ENCODE measurements at places on chromosomes 16 and 17. TPM values are rescaled to one million over a fixed set of nuclear protein-coding genes. Genes with fewer than 3 reads are reported as not detected.

KRTAP1-5 gene
- not detected for total RNA-seq

FBXW10B gene
- 0.22 TPM for total RNA-seq

SHCBP1 gene
- total RNA-seq: 10.7 TPM

TPSG1 gene
- not detected for total RNA-seq

MILR1 gene
- total RNA-seq: 0.60 TPM

EPN3 gene
- not detected for total RNA-seq

KRT12 gene
- total RNA-seq: not detected

GRCh38 chr17:56933868-56934267 lies 20.0 kb upstream of the TRIM25 start:
- no peak for DNase-seq

GRCh38 chr16:31031276-31031675 lies 2.1 kb upstream of the STX4 start:
- no peak for DNase-seq

GRCh38 chr17:79176792-79177601 lies 102.4 kb downstream of the ENGASE start:
- DNase-seq: no peak

GRCh38 chr16:49621241-49622083 lies 234.4 kb downstream of the ZNF423 start:
- no peak for DNase-seq

DNA sequence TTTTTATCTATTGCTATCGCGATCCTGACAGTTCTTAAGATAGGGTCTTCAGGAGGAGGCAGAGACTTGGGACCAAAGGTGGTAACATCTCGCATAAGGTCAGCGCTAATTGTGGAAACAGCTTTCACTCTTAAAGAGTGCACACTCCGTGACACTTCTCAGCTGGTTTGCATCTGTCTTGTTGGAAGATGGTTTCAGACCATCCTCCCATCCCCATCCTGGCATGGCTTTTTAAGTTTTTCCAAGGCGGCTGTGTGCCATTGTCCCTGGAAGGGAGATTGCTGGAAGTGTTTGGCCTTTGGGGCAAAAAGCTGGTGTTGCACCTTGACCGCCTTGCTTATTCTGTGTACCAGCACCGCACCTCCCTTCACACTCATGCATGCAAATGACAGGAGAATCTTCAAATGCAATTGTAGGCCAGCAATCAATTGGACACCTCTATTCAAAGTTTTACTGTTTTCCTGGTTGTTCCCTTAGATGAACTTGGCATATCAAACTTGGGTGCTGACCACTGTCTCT lies 1.5 kb downstream of the SOCS7 start:
- DNase-seq: no peak

- DNase-seq: no peak
These were observed 279.0 kb upstream of the IRX5 start for GRCh38 chr16:54651440-54652195.

GRCh38 chr16:19810817-19811731 lies 73.6 kb downstream of the GPRC5B start:
- peak; percentile 77 for DNase-seq

DNA sequence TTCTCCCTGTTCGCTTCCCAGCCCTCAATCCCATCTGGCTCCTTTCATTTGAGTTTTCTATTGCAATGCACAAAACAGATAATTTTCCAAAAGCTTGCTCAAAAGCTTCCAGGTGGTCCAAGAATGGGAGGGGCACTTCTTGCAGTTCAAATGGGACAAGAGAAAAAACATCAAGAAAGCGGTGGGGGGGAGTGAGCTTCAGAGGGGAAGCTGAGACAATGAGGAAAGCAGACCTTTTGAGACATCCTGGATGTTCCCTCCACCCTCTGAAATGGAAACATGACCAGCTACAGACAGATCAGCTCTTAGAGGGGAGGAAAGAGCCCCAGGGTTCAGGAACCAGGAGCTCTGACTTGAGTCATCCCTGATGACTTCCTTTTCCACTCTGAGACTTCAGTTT lies 368.2 kb downstream of the SLC39A11 start:
- no peak for DNase-seq

- no peak for DNase-seq
These were observed 33.2 kb downstream of the VPS35L start for GRCh38 chr16:19588661-19589060.

GRCh38 chr17:17128476-17129075 lies 77.6 kb downstream of the PLD6 start:
- no peak for DNase-seq

GRCh38 chr17:27378482-27379175 lies 77.6 kb upstream of the KSR1 start:
- no peak for DNase-seq

DNA sequence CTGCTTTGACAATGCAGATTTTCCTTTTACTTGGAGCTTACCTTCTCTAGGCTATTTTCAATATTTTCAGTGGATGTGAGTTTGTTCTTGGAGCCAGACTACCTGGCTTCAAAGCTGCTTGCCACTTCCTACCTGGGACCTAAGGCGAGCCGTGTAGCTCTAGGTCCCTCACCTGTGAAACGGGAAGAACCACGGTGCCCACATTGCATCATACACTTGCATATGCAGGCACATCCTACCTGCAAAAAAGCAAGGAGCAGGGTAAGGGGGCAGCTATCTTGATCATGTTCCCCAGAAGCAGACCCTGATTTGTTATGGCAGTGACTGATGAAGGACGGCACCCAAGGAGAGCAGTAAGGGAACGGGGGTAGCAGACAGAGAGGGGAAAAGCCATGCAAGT lies 27.0 kb upstream of the MPRIP start:
- no peak for DNase-seq

GRCh38 chr16:19330841-19331397 lies 45.4 kb downstream of the CLEC19A start:
- no peak for DNase-seq

GRCh38 chr17:44439168-44439567 lies 49.7 kb upstream of the ITGA2B start:
- peak; percentile 25 for DNase-seq

DNA sequence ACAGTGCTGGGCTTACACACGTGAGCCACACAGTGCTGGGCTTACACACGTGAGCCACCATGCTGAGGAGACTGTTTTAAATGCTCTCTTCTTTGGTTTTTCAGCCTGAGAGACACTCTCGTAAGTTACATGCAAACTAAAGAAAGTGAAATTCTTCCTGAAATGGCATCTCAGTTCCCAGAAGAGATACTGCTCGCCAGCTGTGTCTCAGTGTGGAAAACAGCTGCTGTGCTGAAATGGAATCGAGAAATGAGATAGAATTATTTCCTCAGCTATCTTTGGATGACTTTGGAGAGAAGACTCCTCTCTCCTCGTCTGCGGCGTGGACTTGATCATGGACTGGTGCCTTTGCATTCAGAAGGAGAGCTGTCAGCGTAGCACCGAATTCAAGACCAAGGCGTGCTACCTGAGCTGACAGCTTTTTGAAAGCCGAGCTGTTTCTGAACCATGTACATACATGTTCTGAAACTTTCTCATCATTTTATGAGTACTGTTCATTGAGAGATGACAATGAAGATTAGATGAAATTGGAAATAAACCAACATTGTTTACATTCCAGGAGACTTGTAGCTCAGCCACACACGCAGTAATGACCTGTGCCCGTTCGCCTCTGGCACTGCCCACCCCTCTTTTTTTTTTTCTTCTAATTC lies 21.6 kb upstream of the ENDOV start:
- DNase-seq: no peak

DNA sequence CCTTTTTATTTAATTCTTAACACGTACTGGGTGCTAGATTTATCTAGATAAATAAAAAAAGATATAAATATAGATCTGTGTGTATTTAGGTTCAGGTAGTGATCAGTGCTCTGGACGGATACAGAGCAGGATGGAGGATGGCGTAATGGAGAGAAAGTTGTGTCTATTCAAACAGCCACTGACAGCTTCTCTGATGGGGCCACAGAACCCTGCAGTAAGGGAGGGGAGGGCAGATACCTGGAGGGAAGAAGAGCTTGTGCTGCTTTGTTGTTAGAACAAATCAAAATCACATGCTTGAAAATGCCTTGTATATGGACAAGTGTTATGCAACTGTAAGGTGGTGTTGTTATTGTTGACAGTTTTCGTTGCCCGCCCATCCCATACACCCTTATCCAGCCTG lies 170.2 kb downstream of the UTP18 start:
- no peak for DNase-seq

GRCh38 chr17:77346765-77347164 lies 206.0 kb downstream of the SEC14L1 start:
- no peak for DNase-seq
